ENCODE measurements at places on chromosomes 11 and 22.

DNA sequence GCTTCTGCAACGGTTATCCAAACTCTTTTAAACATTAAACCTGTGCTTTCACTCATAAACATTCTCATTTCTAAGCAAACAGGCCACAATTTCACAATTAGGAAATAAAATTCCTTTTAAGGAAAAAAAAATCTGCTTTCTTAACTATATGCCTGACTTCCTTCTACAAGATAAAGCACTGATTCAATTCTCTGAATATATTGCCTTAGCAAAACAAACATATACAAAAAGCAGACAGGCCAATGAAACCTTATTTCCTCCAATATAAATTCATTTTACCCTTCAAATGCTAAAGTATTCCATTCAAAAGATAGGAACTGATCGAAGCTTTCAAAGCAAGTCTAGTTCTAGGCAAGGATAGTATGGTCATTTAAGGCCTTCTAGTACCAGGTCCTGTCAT, 76.7 kb downstream of the PHF21A start:
- DNase-seq, result no peak

GRCh38 chr11:86063536-86063935, 5.3 kb downstream of the PICALM start:
- DNase-seq, result no peak

GRCh38 chr22:45262195-45262930, 21.7 kb upstream of the KIAA0930 start:
- DNase-seq, result no peak

- DNase-seq, result no peak
These were observed 65.5 kb downstream of the AAMDC start for GRCh38 chr11:77886401-77886800.

DNA sequence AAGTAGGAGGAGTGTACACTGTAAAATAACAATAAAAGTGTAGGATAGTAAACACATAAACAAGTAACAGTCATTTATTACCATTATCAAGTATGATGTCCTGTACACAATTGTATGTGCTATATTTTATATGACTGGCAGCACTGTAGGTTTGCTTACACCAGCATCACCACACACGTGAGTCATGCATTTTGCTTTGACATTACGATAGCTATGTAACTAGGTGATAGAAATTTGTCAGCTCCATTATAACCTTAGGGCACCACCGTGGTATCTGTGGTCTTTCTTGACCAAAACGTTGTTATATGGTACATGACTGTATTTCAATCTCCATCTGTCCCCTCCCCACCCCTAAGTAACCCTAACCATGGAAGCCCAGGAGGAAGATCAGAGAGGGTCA, 1.1 kb downstream of the DNAL4 start:
- DNase-seq, result no peak

DNA sequence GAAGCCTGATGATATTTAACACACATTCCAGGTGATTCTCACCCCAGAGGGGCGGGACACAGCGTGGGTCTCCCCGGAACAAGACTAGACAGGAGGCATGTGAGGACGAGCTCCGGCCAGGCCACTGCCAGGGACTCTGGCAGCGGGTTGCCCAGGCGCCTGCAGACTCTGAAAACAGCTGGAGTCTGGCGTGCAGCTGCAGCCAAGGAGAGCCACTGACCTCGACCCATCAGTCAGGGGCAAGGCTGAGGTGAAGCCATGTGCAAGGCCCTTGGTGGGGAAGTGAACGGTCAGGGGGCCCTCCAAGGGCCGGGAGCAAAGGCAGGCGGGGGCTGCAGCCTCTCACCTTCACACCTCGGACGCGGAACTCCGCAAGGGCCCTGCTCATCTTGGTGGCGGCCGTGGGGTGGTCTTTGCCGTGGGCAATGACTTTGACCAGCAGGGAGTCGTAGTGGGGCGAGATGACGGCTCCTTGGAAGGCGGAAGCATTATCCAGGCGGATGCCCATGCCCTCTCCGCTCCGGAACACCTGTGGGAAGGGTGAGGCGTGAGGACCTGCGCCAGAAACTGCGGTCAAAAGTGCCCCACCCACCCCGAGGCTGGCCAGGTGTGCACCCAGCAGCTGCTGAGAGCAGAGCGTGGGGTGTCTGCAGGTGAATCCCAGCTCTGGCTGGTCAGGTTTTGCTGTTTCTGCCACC, 6.7 kb downstream of the LRFN4 start:
- DNase-seq, result no peak

DNA sequence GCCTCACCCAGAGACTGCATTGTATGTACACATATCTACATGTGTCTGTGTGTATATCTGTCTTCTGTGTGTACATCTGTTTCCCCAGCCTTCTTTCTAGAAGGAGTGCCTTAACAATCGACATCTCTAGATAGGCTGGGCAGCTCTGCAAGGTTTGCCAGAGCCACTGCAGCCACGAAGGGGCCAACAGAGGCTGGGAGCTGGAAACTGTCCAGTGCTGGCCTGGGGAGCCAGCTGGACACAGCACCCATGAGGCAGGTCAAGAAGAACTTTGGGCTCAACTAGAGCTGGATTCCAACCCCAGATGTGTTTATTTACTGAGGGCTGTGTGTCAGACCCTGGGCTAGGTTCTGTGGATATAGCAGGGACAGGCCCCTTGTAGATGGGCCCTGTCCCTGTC, 3.3 kb downstream of the SGSM1 start:
- no peak for DNase-seq

- DNase-seq, result peak; percentile 62
These were observed 798 bp downstream of the AMPD3 start for GRCh38 chr11:10455637-10456487.

DNA sequence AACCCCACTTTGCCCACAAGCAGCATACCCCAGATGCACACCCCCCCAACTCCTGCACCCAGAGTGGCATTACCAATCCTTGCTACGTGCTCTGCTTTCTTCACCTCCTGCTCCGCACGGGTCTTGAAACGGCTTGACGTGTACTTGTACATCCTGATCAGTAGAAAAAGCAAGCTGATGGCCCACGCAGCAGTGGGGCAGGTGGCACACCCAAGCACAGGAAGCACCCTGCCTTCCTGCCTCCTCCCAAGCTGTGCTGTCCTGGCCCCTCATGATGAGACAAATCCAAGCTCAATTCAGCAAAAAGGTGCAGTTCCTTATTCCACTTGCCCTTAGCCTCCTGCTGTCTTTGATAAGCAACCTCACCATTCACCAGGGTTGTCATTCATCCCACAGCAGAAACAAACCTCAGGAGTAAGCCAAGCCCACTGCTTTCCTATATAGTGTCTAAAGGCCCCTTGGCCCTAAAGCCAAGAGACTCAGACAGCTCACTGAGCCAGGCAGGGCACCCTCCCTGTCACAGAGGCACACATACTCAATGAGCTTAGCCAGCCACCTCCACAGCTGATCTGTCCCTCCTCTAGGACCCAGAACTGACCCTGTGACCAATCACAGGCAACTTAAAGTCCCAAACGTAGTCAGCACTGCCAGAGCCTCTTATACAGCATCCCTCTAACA, 27.8 kb downstream of the MORC2 start:
- no peak for DNase-seq

- no peak for DNase-seq
These were observed 100.7 kb upstream of the ANO3 start for GRCh38 chr11:26231252-26231661.

GRCh38 chr22:31346733-31347250, 646 bp upstream of the PATZ1 start:
- DNase-seq, result peak; percentile 68

DNA sequence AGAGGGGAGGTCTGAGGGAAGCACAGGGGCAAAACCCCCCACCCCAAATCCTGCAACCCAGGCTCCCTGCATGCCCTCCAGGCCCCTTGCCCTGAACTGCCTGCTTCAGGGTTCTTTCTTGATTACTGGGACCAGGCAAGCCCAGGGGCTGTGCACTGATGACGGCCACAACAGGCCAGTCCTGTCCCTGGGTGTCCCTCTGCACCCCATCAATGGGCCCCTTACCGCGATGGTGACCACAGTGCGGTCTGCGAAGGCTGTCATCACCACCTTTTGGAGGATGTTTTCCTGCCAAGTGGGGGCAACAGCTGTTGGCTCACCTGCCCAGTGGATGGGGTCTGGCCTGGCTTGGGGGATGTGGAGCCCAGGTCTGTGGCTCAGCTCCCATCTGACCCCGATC, 5.0 kb upstream of the KCNJ11 start:
- DNase-seq, result no peak

- DNase-seq, result no peak
These were observed 36.7 kb downstream of the SERPIND1 start for GRCh38 chr22:20810645-20811044.
